ENCODE measurements at places on chromosomes 12 and 14. TPM values are rescaled to one million over a fixed set of nuclear protein-coding genes. Genes with fewer than 3 reads are reported as not detected.

Gene ALX1
- total RNA-seq: not detected

Gene C14orf93
- 5.7 TPM for total RNA-seq

Gene TSPAN19
- total RNA-seq: not detected

Gene ZFHX2
- total RNA-seq: 2.4 TPM

Gene CIROP
- not detected for total RNA-seq
